MM.1S (cell line): ENCODE measurements at places on chromosomes 16 and 17.

DNA sequence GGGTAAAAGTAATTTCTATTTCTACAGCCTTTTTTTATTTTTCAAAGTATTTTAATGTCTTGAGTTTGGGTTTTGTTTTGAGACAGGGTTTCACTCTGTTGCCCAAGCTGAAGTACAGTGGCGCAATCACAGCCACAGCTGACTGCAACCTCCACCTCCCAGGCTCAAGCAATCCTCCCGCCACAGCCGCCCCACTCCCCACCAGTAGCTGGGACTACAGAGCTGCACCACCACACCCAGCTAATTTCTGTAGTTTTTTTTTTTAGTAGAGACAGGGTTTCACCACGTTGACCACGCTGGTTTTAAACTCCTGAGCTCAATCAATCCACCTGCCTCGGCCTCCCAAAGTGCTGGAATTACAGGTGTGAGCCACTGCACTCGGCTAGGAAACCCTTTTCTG is 44.0 kb downstream of the TUBD1 start:
- DNase-seq, result peak; percentile 49

DNA sequence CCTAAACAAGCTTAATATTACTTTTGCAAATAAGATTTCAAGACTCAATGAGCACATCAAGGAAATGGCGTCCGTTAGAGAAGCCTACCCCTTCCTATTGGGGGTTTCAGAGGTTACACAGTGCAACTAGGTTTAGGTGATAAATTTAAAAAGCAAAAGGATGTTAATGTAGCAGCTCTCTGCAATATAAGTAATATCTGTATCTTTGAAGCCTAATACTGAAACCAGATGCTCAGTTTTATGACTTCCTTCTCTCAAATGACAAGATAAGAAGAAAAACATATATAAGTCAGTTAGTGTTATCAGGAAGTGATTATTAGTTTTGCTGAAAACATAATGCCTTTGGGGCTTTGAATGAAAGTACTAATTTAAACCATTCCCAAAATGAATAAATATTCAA is 54.3 kb upstream of the MED13 start:
- DNase-seq, result no peak

DNA sequence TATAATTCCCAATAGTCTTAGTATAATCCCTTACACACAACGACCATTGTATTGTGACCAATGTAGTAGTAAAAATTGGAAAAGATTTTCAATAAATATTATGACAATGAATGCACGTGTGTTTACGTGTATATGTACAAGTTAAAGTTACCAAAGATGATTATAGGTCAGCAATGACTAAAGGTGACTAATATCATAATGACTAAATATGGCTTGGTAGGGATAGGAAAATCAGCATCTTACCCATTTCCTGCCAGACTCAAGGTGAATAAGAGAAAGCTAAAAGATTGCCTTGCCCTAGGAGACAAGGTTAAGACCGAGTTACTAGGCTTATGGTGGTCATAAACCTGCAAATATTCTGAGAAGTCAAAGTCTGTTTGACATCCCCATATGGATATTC is 34.4 kb downstream of the CPD start:
- DNase-seq, result no peak

DNA sequence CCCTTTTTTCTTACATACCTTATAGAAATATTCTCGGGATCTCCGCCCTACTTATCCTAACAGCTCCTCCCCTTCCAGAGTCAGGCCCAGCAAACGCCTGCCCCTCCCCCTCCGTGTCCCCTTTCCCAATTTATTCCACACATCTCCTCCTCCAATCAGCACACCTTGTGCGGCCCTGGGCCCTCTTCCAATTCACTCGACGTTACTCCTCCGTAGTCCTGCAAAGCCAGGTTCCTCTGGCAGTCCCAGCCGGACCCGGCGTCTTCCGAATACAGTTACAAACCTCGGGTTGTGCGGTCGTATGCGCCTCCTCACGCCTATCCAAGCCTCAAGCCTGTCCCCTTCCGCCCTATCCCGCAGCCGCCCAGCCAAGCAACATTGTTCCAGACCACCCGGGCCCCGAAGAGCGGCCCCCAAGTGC is 677 bp downstream of the CBX1 start:
- DNase-seq, result no peak

DNA sequence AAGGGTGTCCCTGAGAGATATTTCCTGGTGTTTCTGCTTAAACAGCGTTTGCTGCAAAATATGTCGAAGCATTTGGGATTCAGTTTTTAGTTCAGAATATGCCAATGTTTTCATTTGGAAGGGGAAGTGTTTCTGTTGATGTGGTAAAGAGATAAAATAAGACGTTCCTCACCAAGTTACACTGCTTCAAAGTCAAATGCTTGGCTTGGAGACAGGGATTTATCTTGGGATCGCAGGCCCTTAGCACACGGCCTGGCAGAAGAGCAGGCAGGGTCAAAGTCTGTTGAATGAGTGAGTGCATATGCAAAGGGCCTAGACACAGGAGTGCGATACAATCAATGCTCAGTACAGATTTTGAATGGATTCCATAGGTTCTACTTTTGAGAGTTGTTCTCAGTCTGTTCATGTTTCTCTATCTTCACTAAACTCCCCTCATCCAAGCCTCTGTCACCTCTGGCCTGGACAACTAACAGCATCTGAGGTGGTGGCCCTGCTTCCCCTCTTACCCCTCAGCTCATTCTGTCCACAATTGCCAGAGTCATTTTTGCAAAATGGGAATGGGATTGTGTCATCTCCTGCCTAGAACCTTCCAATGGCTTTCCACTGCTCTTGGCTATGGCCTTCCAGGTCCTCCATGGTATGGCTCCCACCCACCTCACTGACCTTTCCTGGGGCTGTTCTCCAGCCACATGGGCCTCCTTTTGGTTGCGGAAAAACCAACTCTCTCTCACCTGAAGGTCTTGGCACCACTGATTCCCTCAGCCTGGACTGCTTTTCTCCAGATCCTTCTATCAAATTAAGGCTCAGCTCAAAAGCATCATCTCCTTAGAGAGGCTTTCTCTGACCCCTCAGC is 3.2 kb downstream of the DEXI start:
- DNase-seq, result no peak

GRCh38 chr17:43020789-43021740 is 1.1 kb downstream of the VAT1 start:
- no peak for DNase-seq

DNA sequence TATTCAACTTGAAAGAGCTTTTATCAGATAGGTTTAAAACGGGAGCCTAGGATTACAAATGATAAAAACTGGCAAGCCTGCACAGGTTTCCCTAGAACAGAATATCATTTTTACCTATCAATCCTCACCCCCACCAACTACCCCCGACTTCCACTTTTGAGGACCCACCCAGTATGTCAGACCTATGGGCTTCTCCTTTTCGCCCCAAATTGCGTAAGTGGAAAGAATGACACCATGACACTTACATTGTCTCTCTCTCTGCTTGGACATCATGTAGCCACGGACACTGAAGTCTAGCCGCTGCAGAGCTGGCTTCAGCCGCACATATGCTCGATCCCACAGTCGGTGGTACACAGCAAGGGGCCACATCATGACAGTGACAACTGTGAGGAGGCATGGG is 7.4 kb upstream of the PSMC3IP start:
- no peak for DNase-seq

GRCh38 chr16:81443688-81444447 is 740 bp upstream of the CMIP start:
- DNase-seq, result no peak

GRCh38 chr16:67246081-67246755 is 1.1 kb downstream of the FHOD1 start:
- DNase-seq, result peak; percentile 83

DNA sequence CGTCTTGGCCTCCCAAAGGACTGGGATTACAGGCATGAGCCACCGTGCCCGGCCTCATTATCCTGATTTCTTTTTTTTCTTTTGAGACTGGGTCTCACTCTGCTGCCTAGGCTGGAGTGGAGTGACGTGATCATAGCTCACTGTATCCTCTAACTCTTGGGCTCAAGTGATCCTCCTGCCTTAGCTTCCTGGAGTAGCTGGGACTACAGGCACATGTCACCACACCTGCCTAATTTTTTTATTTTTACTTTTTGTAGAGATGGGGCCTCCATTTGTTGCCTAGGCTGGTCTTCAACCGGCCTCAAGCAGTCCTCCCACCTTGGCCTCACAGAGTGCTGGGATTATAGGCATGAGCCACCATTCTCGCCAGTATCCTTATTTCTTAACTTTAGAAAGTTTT is 3.5 kb downstream of the TENT4B start:
- no peak for DNase-seq

GRCh38 chr16:15803618-15804017 is 53.2 kb downstream of the MYH11 start:
- DNase-seq, result no peak

DNA sequence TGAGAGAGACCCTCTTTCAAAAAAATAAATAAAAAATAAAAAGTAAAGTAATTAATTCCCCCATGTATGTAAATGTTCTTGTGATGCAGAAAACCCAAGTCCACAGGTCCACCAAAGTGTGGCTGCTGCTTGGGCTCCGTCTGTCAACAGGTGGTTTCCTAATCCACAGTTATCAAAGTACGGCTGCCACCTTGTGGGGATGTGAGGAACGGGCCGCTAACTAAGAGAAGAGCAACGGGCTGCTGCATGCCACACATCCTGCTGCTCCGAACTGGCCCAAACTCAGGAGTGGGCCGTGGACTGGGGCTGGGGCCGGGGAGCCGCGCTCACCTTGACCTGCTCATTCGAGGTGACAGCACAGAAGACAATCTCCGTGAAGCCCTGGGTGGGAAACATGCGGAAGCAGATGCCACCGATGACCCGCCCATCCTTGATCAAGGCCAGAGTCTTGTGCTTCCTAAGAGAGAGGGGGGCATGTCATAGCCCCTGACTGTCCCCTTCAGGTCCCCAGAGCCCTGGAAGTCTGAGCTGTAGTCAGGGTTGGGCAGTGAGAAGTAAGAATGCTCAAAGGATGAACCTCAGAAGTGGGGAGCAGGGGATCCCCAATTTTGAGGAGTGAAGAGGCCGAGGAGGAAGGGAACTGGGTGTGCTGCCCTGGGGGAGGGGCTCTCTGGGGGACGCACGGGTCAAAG is 4.3 kb downstream of the KAT2A start:
- peak; percentile 89 for DNase-seq

GRCh38 chr16:20074099-20074991 is 655 bp upstream of the GPR139 start:
- no peak for DNase-seq

GRCh38 chr17:50863221-50863843 is 2.8 kb downstream of the TOB1 start:
- peak; percentile 38 for DNase-seq

DNA sequence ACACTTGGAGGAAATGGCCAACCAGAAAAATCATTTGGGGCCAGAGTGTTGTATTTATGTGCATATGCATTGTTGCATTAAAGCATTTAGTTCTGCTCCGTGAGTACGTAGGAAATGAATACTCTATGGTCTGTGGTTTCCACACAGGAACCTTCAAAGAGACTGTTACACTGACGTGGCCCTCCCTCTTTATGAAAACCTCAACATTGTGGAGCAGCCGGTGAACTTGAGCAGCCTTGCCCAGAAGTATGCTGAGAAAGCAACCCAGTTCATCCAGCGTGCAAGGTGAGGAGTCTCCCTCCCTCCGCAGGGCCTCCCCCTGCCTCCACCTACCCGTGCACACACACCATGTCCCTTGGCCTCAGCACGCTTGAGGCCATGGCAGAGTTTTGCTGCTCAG is 65.2 kb downstream of the ARSG start:
- DNase-seq, result no peak

DNA sequence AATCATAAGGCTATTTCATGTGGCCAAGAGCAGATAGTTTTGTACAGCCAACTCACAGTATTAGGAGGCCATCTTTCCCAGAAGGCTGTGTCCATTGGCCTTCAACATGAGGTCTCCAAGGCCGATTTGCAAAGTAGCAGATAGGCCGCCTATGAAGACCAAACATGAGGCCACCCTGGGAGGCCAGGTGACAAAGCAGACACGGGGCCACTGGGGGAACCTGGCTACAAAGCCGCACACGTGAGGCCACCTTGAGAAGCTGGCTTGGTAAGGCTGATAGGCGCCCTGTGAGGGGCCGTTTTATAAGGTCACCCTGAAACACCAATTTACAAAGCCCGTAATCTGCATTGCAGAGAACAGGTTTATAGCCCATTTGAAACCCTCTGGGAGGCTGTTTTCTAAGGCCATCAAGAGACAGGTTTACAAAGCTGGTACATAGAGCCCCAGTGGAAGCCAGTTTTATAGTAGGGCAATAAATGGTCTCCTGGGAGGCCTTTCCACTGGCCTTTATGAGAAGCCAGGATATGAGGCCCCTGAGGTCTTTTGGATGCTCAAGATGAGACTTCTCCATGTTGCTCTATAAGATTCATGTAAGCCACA is 4.9 kb downstream of the KDM8 start:
- DNase-seq, result no peak

DNA sequence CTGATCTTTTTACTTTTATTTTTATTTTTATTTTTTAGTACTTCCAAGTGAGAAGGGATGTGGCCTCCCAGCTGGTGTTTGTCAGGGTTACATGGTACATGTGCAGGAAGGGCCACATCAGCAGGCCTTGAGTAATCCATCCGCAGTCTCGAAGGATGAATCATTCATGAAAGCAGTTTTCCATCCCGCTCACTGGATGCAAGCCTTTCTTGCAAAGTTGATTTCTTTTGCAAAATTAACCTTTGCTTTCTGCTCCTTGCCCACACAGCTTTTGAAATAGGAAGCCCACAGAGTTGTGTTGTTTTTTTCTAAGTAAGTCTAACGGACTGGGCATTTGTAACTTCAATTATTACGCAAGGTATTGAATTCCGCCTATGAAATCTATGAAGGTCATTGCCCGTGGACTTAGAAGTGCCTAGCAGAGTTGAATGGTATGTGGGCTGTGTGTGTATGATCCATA is 157.4 kb downstream of the PRKCA start:
- DNase-seq, result no peak

- no peak for DNase-seq
Observed at GRCh38 chr17:8986295-8986694, 20.8 kb upstream of the PIK3R5 start.

- no peak for DNase-seq
Observed at GRCh38 chr17:81948635-81949378, 1.8 kb upstream of the MYADML2 start.

- DNase-seq, result no peak
Observed at GRCh38 chr17:62666061-62666800, 38.8 kb downstream of the MRC2 start.

GRCh38 chr16:57469917-57470470 is 7.5 kb downstream of the POLR2C start:
- DNase-seq, result no peak

GRCh38 chr16:88194397-88195268 is 188.1 kb upstream of the ZNF469 start:
- no peak for DNase-seq

GRCh38 chr16:25013049-25013448 is 2.1 kb downstream of the ARHGAP17 start:
- no peak for DNase-seq
